ENCODE measurements at places on chromosomes 16 and 17.

- DNase-seq, result no peak
Observed at GRCh38 chr16:76106647-76107046, 170.6 kb upstream of the CNTNAP4 start.

GRCh38 chr17:46039592-46040186 lies 40.6 kb downstream of the STH start:
- DNase-seq, result no peak

GRCh38 chr17:35914354-35914753 lies 16.2 kb downstream of the RDM1 start:
- no peak for DNase-seq

GRCh38 chr17:57811638-57812280 lies 38.1 kb downstream of the MRPS23 start:
- no peak for DNase-seq

GRCh38 chr16:19240494-19240893 lies 45.0 kb upstream of the CLEC19A start:
- no peak for DNase-seq

- DNase-seq, result no peak
Observed at GRCh38 chr17:16820161-16820877, 130.3 kb downstream of the CCDC144A start.

DNA sequence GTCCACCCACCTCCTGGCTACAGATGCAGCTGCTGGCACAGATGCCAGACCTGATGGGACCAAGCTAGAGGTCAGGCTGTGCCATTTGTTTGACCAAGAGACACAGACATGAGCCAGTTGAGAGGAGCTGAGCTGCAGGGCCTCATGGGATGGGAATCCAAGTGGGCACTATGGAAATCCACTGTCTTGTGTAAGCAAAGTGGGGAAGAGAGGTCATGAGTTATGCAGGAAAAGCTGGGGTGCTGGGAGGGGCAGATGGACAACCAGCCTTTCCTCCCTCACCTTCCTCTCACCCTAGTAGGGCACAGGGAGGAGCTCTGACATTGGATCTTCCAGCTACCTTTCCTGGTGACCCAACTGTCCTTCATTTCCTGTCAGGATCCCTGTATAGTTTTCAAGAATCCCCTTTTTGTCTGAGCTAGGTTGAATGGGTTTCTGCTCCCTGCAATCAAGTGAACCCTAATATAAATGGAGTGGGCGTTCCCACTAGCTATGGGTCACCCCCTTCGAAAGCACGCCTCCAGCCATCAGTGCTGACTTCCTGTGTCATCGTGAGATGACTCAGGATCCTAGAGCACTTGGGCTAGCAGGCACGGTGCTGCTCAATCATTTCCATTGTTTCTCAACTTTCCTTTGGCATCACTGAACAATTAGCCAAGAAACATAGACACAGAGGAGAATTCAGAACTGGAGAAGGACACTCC lies 13.6 kb downstream of the ATPAF2 start:
- DNase-seq, result no peak

GRCh38 chr17:55518510-55518909 lies 7.3 kb upstream of the SMIM36 start:
- no peak for DNase-seq

DNA sequence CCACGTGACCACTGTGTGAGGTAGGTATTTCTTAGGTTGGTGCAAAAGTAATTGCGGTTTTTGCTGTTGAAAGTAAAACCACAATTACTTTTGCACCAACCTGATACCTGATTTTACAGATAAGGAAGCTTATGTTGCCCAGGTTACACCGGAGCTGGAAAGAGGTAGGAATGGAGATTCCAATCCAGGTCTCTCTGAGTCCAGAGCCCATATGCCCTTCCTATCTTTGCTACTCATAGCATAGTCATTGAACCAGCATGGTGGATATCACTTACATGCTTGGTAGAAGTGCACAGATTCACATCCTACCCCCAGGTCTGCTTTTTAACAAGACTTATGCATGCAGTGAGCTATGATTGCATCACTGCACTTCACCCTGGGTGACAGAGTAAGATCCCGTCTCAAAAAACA lies 61.8 kb downstream of the ARSG start:
- DNase-seq, result no peak

GRCh38 chr16:62966626-62967025 lies 930.4 kb upstream of the CDH8 start:
- DNase-seq, result no peak

DNA sequence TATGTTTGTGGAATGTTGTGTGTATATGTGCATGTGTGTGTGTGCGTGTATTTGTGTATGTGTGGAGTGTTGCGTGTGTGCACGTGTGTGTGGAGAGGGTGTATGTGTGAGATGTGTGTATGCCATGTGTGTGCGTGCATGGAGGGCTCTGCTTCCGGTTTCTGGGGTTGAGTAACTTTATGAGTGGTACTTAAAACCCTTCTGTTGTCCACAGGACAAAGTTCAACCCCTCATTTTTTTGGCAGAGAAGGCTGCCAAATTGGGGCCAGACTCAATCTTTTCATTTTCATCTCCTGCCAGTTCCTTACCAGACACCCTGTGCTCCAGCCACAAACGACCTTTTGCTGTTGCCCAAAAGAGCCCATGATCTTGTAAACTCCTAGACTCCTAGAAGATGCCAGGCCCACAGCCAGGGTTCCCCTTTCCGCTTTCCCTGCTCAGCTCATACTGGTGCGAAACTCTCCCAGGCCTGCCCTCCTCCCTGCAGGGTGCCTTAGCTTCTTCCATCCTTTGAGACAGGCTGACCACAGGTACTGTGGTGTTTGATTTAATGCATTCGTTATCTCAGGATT lies 100.2 kb downstream of the CMIP start:
- DNase-seq, result no peak

DNA sequence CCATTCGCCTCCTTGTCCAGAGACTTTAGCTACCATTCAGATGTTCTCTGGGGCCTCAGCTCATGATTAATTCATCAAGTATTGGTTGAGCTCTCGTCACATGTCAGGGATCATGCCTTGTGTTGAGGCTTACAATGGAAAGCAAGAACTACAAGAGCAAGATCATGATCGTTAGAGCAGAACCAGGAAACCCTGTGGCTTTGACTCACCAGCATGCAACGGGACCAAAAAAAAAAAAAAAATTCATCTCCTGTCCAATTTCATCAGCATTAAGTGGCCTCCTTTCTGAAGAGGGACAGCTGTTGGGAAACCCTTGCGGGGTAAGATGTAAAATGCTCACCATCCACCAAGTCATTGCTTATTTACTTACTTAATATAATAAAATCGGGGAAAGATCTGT lies 12.1 kb upstream of the USP10 start:
- DNase-seq, result peak; percentile 65

DNA sequence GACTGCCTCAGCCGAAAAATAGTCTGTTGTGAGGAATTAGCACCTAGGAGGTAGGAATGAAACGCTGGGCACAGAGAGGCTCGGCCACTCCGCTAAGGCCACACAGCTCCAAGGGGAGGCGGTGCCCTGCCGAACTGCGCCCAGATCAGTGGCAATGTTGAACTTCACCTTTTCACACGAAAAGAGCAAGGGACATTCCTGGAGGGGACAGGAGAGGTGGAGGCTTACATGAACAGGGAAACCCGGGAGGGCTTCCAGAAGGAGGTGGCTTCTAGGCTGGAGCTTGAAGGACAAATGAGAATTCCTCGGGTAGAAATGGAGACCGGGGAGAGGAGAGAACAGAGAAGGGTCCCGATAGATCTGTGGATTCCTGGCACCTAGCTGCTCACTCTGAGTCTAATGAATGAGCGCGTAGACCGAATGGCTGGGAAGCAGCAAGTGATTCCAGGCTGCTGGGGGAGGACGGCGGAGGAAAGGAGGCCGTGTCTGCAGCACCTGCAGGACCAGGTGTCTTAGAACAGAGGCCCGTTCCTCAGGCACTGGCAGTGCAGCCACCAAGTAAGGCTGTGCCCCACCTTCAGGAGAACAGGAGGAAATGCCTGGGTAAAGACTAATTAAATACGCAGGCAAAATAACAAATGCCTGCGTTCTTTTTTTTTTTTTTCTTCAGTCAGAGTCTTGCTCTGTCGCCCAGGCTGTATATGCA lies 722 bp upstream of the SLC38A10 start:
- no peak for DNase-seq

- no peak for DNase-seq
Observed at GRCh38 chr16:90034504-90034903, 15.2 kb upstream of the DBNDD1 start.

DNA sequence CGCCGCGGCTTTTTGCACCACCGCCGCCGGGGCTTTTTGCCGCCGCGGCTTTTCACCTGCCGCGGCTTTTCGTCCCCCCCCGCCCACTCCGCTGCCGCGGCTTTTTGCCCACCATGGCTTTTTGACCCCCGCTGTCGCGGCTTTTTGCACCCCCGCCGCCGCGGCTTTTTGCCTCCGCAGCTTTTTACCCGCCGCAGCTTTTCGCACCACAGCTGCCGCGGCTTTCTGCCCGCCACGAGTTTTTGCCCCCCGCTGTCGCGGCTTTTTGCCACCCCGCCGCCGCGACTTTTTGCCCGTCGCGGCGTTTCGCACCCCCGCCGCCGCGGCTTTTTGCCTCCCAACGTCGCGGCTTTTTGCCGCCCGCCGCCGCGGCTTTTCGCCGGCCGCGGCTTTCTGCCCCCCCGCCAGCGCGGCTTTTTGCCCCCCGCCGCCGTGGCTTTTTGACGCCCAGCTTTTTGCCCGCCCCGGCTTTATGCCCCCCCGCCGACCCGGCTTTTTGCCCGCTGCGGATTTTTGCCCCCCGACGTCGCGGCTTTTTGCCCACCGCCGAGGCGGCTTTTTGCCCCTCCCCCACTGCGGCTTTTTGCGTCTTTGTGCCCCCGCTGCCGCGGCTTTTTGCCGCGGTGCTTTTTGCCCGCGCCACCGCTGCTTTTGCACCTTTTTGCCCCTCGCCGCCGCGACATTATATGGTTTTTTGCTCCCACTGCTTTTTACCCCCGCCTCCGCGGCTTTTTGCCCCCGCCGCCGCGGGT lies 1343.6 kb downstream of the TP53TG3F start:
- no peak for DNase-seq

GRCh38 chr17:38454532-38454931 lies 26.3 kb downstream of the ARHGAP23 start:
- no peak for DNase-seq

- no peak for DNase-seq
Observed at GRCh38 chr17:62780269-62780668, 27.8 kb downstream of the MARCHF10 start.

DNA sequence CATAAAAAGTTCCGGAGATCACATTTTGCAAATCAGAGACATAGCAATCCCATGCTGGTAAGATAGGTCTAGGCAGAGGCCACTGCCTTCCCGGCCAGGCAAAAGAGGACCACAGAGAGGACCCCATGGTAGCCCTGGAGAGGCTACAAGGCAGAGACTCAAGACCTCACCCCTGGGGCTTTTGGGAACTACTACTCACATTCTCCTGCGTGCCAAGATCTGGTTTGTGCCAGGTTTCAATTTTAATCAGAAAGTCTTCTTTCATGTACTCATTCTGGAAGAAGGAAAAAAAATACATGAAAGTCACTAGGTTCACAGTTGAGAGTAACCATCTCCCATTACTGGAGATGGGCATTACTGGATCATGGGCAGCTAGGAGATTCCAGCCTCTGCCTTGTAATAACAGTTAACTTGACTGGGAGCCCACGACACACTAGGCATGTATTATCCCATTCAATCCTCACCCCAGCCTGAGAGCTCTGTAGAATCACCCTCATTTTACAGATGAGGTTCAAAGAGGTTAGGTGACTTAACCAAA lies 21.2 kb downstream of the PITPNA start:
- DNase-seq, result no peak

GRCh38 chr16:64736857-64737256 lies 385.0 kb downstream of the CDH11 start:
- DNase-seq, result no peak
